Left colon (tissue), 2 donors: ENCODE measurements at places on chromosomes 11 and 22.
A peak's percentile ranks its signal among the peaks of the same experiment; 100 is the strongest.

GRCh38 chr11:78270971-78271370 is 82.3 kb downstream of the USP35 start:
- no peak for DNase-seq

GRCh38 chr11:2127482-2128129 is 11.6 kb downstream of the IGF2 start:
- no peak for DNase-seq

DNA sequence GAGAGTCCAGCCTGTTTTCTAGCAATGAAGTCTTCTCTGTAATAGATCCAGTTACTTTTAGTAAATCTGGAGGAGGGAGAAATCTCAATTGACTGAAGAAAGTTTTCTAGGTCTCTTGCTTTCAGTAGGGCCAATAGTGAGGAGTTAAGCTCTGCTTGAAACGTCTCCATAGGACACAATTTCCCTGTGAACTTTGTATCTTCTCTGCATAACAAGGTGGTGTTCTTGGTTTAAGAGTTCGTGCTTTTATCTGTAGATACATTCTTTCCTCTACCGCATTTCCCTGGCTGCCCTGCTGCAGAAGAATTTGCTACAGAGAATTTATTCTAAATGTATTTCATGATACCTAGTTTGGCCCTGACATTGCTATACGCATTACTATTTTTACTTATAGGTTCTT is 183.1 kb downstream of the ARHGAP42 start:
- DNase-seq, result no peak

- DNase-seq, result no peak
Observed at GRCh38 chr11:19861171-19861570, 148.5 kb downstream of the NAV2 start.

- peak; percentile 64 for DNase-seq
Observed at GRCh38 chr22:42976217-42976933, 38.6 kb downstream of the PACSIN2 start.
